ENCODE measurements at places on chromosomes 2 and 18.
A peak's percentile ranks its signal among the peaks of the same experiment; 100 is the strongest.

- no peak for DNase-seq
Observed at GRCh38 chr18:12060182-12060870, 33.3 kb upstream of the ANKRD62 start.

DNA sequence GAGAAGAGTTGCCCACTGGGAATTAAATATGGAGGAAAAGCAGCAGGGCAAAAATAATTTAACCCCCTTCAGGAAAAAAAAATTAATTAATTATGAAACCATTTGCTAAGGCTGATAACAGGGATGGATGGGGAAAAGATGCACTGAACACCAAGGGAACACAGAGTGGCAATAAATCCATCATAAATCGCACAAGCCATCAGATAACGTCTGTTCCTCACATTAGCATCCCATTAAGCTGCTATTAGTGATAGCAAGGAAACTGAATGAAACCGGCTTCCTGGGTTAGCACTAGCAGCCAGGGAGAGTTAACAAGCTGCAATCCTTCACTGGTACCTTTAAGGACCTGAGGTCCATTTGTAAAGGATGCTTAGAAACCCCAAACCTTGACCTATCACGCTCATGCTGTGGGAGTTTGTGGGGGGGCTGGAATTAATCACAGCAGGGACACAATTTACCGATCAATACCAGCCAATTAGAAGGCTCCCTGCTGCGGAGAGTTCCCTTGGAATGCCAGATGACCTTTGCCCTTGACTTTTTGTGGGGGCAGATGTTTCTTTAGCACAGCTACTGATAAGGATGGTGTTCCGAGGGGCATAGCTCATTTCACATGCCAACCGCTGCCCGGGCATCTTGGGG lies 175.5 kb upstream of the KLF7 start:
- no peak for DNase-seq

GRCh38 chr2:12169721-12170120 lies 423.3 kb downstream of the LPIN1 start:
- DNase-seq: no peak

- no peak for DNase-seq
Observed at GRCh38 chr2:172101821-172102390, 794 bp downstream of the DLX2 start.

DNA sequence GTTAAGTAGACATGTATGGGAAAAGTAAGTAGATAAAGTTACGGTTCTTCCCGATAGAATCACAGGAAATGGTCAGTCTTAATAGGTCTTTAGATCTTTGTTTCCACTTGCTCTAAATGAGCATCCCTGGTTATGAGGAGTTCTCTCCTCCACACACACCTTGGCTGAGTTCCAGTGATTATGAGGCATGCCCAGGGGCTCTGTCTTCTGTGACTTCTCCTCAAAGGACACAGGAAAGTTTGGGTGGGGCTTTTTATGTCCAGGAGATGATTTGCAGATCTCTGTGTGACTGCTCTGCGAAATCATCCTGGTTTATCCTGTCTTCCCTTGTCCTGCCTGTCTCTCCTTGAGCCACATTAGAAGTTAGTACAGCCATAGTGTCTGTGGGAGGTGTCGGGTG lies 83.9 kb upstream of the EML6 start:
- DNase-seq: no peak

DNA sequence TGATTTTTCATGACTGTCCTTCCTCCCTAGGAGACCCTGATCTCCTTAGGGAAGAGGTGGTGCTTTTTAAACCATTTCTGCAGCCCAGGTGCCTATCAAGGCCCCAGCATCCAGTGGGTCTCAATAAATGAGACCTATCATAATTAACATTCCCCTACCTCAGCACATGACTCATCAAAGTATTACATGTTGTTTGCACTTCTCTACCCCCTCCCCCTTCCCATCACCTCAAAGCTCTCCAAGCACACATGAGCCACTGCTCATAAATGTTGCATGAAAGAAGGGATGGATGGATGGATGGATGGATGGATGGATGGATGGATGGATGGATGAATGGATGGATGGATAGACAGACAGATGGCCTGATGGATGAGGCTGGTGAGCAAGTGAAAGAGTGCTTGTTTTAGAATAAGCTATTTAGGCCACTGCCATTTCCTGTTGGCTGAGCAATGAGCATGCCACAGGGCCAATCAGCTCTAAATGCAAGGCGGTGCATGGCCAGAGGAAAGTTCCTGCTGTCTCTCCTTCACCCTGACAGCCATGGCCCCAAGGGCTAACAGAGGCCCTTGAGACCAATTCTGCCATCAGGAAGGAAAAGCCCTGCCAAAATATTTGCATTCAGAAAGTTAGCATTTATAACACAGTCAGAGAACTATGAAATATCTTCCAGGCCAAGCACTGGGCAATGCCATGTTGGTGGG lies 20.9 kb upstream of the STEAP3 start:
- no peak for DNase-seq

- peak; percentile 13 for DNase-seq
Observed at GRCh38 chr2:239822146-239822831, 202.9 kb downstream of the NDUFA10 start.

GRCh38 chr2:235086481-235087184 lies 134.8 kb downstream of the SH3BP4 start:
- DNase-seq: no peak

DNA sequence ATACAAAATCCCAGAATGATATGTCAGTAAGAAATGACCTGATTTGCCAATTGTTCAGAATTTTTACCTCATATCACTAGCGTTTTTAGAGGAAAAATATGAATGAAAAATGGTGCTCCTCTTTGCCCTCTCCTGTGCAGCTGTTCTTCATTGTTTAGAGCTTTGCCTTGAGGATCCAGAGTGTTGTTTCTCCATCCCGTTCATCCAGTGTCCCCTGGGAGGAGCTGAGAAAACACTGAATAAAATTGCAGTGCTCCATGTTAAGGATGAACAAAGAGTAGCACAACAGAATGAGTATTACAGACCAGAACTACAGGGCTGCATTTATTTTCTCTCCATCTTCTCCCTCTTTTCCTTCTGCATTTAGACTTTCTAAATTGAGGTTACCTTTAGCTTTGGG lies 133.1 kb downstream of the ADCYAP1 start:
- no peak for DNase-seq

GRCh38 chr2:190158798-190159434 lies 96.4 kb upstream of the MSTN start:
- DNase-seq: no peak

GRCh38 chr2:175824243-175824642 lies 177.8 kb downstream of the LNPK start:
- no peak for DNase-seq

- DNase-seq: no peak
Observed at GRCh38 chr2:148565272-148565894, 79.2 kb upstream of the EPC2 start.

DNA sequence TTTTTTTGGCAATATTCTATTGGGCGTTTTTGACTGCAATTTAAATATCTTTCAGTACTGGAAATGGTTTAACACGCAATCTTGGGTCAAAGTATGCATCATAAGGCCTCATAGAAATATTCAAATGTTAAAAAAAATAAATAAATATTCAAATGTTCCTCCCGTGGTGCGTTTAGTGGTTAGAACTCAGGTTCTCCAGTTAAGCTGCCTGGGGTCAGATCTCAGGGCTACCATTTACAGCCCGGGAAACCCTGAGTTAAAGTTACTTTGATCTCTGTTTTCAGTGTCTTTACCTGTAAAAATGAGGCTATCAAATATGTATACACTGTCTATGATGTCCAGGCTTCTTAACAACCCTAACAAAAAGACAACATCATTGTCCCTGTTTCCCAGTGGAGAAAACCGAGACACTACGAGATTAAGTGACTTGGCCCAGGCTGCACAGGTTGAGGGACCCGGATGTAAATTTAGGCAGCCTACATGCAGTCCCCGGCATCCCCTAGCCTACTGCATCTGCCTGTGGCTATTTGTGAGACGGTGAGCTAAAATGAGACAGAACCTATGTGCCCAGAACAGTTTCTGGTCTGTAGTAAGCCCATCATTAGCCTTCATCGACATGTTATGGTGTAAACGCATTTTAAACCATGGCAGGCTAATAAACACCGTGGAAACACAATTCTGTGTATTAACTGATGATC lies 1.7 kb downstream of the FHL2 start:
- DNase-seq: no peak

DNA sequence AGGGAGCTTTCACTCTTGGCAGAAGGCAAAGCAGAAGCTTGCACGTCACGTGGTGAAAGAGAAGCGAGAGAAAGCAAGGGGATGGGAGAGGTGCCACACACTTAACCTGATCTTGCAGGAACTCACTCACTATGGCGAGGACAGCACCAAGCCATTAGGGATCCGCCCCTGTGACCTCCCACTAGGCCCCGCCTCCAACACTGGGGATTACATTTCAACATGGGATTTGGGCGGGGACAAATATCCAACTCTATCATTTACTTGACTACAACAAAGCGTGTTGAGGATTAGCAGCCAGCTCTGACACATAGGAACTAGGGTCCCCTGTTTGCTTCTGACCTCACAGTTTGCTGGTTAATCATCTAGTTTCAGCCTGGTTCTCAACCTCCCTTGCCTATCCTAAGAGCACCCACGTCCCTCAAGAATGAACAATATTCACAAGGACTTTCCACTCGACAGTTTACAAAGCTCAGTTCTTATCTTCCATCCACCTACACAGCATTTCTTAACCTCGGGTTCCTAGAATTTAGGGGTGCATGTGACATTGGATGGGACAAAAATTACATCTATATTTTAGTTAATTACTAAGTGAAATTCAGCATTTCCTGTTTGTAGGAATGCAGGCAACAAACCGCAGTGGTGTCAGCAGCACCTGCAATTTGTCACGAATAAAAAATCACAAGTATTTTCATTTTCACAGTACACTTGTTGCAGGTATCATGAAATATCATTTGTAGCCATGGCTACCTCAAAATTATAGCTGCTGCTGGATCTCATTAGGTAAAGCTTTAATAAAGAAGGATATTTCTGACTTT lies 36.0 kb downstream of the LBH start:
- no peak for DNase-seq

GRCh38 chr2:39050109-39050508 lies 70.7 kb downstream of the SOS1 start:
- DNase-seq: no peak

DNA sequence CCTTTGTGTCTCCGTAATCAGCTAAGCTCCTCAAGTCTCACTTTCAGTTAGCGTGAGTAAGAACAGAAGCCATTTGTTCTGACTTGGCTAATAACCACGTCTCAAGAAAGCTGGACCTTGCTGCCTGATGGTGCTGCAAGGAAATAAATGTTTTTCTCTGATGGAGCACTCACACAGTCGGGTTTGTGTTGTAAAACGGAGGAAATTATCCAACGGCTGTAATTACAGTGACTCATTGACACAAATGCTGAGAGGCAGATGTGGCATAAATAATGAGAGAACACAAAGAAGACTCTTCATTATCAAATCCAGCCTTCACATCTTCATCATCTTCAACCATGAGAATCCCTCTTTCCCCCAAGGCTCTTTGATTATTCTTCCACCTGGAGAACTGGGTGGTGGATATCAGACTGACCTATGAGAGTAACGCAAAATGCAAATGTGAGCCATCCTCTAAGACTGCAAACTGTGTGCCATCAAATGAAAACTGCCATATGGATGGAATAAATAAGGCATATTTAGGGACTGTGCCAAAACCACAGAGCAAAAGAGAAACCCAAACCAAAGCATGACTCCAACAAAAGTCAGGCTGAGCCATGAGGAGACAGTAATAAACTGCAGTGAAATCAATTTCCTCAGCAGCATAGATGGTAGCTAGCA lies 252.6 kb downstream of the RND3 start:
- DNase-seq: no peak

DNA sequence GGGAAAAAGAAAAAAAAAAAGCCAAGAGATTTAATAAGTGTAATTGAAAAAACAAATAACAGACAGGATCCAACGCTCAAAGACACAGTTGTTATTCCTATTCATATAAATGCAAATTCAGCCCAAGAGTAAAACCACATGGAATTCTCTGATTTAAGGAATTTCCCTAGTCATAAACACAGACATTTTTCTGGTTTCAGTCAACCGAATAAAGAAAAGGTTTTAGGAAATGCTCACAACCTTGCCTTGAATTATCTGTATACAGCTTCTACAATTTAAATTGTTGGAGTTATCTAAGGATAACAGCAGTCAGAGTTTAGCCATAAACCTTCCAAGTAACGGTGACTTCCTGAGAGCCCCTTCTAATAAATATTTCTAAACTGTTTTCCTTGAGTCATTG lies 122.7 kb downstream of the VWC2L start:
- DNase-seq: no peak

GRCh38 chr2:230068651-230069055 lies at the start of gene SLC16A14:
SLC16A14 (minus strand) TSS chr2:230068924; CDS start chr2:230059352, 9,572 bp downstream.
- DNase-seq: peak; percentile 15

DNA sequence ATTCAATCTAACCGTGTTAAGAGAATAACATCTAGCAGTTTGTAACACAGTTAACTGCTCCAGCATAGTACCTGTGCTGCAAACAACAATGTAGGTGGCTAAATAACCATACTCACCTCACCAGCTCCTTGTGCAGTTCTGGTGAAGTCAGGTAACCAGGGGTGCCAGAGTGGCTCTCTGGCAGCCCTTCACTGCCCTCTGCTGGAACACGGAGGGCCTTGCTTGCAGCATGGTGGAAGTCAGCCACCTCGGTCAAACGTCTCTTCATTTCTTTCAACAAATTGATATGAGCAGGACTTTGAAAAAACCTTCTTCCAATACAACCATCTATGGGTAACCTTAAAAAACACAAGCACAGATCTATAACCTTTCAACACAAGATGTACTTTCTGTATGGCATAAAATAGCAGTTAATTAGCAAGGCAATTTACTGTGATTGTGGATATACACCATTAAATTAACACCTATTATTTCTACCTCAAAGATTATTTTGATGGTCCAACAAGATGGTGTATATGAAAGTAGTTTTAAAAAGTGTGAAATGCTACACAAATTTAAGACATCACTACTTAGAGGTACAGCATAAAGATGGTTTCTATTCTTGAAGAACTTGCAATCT lies 56.6 kb downstream of the EPG5 start:
- DNase-seq: peak; percentile 33

- DNase-seq: no peak
Observed at GRCh38 chr2:164903204-164903603, 52.1 kb downstream of the SLC38A11 start.
